Stimulated activated CD8-positive, alpha-beta memory T cell treated with anti-CD3 and anti-CD28 coated beads, Interleukin-12 subunit alpha, Interleukin-12 subunit beta, amount 100 ng/mL, for 4 hours (primary cell): ENCODE measurements at places on chromosomes 5 and 9.

GRCh38 chr9:127931092-127931881 lies 710 bp upstream of the PIP5KL1 start:
- DNase-seq, result no peak

DNA sequence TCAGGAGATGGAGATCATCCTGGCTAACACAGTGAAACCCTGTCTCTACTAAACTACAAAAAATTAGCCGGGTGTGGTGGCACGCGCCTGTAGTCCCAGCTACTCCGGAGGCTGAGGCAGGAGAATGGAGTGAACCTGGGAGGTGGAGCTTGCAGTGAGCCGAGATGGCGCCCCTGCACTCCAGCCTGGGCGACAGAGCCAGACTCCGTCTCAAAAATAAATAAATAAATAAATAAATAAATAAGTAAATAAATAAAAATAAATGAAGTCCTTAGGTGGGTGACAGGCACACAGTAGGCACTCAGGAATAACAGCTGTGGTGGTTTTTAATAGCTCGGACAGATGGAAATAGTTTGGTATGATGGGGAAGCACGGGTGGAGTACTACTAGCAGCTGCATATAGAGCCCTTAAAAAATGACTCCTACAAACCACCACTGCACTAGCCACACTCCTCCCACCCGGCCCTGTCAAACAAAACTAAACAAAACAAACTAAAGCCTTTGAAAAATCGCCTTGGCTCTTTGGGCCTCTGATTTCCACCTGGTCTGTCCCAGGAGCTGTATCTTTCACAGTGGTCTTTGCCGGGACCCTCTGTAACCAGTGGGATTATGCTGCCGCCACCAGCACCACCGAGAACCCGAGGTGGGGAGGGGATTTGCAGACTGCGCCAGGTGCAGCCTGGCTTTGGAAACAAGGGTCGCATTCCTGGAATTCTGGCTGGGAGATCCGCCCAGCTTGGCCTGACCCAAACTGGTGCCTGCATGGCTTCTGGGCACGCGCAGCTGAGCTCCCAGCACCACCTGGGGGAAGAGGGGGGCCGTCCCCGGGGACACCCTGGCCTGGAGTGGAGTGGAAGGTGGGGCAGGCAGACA lies 5.1 kb upstream of the WDR5 start:
- no peak for DNase-seq

GRCh38 chr5:145854651-145855258 lies 18.1 kb downstream of the GRXCR2 start:
- no peak for DNase-seq

DNA sequence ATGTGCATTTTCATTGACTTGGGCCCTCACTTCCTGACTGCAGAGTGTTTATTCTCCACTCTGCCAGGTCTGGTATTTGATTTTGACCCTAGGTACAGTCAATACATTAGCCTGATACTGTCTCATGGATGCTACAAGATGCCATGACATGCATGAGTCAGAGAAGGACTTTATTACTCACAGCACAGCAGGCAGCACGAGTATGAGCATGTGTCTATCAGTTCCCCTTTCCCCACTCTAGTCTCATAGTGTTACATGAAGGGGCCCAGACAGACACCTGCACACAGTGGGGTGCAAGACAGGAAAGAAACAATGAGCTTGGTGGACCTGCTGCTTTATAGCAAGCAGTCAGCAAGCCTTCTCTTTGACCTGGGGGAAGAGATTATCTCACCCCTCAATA lies 19.6 kb downstream of the ITGA2 start:
- DNase-seq, result no peak

DNA sequence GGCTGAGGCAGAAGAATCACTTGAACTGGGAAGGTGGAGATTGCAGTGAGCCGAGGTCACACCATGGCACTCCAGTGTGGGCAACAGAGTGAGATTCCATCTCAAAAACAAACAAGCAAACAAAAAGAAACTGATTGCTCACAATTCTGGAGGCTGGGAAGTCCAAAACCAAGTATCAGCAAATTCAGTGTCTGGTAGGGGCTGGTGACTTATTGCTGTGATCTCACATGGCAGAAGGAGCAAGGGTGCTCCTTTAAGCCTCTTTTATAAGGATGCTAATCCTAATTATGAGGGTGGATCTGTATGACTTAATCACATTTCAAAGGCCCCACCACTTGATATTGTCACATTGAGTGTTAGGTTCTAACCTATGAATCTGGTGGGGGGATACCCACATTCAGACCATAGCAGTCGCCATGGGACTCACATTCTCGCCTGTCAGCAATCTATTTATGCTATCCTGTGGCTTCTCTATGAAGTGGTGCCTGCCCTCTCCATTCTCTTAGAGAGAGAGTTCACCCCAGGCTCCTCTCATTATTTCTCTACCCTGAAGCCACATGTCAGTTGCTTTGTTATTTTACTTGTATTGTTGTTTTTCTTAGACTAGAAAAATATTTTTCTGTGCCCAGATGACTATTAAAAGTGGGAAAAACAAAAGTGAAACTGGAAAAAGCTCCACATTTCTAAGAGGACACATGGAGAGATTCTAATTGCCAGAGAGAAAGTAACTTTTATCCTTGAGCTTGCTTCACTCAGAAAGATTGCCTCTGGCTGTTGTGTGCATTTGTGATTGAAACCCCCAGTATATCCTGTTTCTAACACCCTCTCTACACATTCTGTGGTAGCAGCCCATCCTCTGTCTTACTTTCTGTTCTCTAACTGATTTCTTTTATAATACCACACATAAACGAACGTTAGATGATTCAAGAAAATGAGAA lies 18.8 kb upstream of the PRLR start:
- DNase-seq, result no peak

GRCh38 chr9:1869843-1870242 lies 145.3 kb upstream of the SMARCA2 start:
- no peak for DNase-seq

- no peak for DNase-seq
These were observed 71.6 kb upstream of the PCA3 start for GRCh38 chr9:76692458-76693129.

DNA sequence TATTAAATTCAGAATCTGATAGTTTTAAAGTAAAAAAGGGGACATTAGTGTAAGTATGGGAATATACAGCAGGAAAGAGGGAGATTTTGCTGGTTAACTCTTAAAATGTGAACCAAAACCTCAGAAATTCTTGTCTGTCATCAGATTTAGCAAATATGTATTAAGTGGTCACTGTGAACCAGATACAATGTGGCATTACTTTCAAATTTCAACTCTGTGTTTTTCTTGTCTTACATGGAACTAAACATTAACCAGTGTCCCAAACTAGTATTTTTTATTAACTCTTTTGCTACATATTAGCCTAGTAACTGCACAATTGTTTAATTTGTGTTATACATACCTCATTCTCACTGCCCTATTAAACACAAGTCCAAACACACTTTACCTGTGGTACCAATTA lies 259.9 kb upstream of the RASA1 start:
- no peak for DNase-seq

DNA sequence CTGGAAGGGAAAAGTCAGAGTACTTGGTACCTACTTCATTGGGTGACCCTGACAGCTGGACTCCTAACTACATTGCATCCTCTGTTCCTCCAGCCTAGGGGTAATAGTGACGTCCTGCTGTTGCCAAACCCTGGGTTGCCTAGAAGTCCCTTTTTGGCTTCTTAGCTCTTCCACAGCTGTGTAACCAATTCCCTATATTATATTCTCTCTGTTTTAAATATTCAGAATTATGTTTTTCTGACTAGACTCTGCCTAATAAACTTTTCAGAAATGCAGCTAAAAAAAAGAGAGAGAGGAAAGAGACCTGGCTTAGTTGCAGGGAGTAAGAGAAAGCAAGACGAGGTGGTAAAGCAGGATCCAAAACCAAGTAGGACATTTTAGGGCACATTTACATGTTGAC lies 28.4 kb downstream of the MCTP1 start:
- DNase-seq, result no peak

DNA sequence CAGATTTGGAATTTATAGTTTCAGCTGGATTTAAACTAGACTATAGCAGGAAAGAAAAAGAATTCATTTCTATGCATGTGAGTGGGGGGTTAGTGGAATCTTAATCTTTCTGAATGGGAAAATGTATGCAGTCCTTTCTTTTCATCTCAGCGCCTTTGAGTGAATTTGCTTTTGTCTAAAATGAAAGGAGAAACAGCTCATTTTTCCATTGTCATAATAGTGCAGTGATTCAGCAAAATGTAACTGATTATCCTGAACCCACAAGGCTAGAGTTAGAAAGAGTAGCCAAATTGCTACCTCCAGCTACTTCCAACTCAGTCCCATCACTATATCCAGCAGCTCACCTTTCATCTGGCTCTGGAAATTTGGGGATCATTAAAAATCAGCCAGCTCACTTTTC lies 134.4 kb downstream of the ADAMTSL1 start:
- DNase-seq, result no peak

GRCh38 chr9:112665347-112665746 lies 52.6 kb downstream of the INIP start:
- no peak for DNase-seq

DNA sequence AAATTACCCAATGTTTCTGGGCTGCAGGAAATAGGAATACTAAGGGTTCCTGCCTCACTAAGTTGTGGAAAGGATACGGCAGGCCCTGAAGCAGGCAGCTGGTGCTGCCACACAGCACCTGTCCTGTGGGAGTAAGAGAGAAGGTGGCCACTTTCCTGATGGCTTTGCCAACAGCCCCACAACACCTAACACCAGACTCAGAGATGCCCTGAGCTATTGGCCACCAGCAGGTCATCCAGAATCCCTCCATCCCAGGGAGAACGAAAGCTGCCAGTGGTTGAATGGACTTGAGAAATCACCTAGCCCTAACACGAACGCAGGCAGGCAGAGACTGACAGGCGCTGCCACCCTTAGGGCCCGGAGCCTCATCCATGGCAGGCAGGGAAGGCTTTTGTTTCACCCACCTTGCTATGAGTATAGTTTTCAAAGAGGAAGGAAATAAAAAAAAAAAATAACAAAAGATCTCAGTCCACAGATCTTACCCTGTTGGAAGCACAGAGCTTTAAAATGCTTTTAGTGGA lies 82.2 kb downstream of the DCP2 start:
- no peak for DNase-seq

- no peak for DNase-seq
These were observed 3.5 kb upstream of the ZNF366 start for GRCh38 chr5:72510610-72511181.

GRCh38 chr9:126061575-126061974 lies 265.1 kb upstream of the MVB12B start:
- DNase-seq, result no peak

GRCh38 chr5:172958331-172959046 lies 735 bp upstream of the RPL26L1 start:
- DNase-seq, result peak; percentile 51

- no peak for DNase-seq
These were observed 2.2 kb upstream of the RGS3 start for GRCh38 chr9:113461285-113461684.

DNA sequence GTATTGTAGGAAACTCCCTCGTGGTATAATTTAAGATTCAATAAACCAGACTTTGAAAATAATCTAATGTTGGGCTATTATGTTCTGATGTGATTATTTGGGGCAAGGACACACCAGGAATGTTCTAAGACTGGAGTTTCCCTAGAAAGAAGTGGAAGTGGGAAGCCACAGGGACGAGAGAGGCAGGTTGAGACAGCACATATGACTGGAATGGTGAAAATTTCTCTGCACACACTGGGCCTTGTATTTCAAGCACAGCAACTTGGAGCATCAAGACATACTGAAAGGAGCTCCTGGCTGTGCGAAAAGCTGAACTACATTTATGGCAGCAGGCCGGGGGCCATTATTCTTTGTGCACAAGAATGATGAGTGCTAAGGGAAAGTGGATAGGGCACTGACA lies 98.2 kb downstream of the CETN3 start:
- DNase-seq, result no peak

DNA sequence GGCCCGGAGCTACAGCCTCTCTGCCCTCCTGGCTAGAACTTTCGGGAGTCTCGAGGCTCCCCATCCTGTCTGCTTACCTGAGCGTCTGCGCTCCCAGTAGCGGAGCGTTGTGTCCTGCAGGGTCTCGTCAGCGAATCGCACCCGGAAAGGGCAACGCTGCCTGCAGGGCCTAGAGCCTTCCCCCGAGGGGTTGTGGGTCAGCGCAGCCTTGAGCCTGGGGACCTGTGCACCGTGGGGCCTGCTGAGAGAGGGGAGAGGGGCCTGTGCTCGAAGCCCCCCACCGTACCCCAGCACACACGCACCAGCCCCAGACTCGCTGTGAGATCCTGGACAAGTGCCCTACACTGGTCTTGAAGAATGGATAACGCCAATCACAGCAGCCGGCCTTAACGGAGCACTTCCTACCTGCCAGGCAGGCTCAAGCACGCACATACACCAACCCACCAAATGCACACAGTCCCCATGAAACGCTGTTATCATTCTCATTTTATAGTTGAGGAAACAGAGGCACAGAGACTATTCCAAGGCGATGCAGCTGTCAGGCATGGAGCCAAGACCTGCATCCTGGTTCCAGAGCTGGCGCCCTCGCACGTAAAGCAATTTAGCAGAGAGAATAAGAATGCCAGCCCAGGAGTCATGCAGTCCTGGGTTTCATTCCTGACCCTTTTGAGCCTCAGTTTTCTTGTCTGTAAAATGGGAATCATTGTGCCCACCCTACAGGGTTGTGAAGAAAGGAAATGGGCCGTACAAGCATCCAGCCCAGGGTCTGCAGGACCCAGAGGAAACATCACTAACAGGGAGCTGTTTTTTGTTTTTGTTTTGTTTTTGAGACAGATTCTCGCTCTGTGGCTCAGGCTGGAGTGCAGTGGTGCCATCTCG lies 5.3 kb downstream of the C9orf50 start:
- no peak for DNase-seq

- no peak for DNase-seq
These were observed 1968.4 kb downstream of the EFNA5 start for GRCh38 chr5:105702323-105702722.

DNA sequence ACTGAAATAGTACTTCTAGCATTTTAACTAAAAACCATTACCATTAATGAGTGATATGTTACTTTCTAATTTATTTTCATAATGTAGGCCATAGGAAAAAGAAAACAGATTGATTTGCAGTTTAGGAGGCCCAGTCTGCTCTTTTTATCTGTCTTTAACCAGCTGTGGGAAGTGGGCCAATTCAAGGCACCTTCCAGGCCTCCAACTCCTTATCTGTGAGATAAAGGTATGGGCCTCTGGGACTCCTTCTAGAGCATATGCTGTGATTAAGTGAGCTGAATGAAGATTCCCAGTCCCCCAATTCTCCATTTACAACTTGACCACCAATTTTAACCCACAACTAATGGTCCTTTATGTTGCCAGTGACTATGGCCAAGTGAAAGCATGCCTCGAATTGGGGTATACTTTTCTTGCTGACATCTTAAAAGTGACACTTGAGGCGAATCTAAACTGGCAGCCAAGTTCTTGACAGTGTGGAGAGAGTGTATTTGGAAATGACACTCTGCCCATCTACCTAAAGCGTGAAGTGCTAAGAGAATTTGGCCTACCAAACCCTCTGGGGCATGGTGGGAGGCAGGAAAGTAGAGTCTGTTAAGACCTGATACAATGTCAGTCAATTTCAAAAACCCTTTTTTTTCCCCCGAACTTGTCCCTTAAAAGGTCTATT lies 88.3 kb downstream of the PIK3R1 start:
- no peak for DNase-seq
